ENCODE measurements at places on chromosomes 5 and 9.

DNA sequence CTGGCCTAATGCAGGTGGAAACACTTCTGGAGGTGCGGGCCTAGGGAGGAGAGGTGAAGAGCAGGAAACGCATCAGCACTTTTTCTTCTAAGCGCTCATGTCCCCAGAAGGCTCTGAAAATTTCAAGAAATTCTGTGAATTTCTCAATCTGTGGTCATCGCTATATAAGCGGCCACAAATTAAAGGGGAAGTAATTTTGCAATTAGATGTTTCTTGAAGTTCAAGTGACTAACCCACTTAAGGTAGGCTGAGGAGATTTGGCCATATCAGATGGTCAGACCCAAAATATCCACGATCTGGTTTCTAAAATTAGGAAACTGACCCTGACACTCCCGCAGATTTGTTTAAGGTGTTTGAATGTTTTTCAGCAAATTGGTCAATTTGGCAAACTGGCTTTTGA lies 16.6 kb upstream of the HMGCR start:
- no peak for DNase-seq

GRCh38 chr5:150404941-150405816 lies 7.5 kb downstream of the CD74 start:
- DNase-seq: no peak

DNA sequence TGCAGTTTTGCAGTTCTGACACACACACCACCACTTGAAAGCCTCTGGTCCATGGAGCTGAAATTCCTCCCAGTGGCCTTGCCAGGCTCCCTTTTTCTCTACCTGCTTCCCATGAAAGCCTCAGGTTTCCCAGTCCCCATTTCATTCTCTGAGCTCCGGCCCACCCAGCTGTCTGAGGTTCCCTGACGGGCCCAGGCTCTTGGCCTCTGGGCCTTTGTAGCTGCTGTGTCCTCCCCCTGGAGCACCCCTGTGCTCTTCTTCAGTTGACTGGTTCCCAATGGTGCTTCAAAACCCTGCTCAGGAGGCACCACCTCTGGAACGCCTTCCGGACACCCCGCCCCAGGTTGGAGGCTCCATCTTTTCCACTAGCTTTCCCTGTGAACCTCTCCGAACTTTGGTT lies 155.9 kb upstream of the SHB start:
- DNase-seq: no peak

- no peak for DNase-seq
These were observed 1.1 kb downstream of the PDCD1LG2 start for GRCh38 chr9:5511476-5511875.

DNA sequence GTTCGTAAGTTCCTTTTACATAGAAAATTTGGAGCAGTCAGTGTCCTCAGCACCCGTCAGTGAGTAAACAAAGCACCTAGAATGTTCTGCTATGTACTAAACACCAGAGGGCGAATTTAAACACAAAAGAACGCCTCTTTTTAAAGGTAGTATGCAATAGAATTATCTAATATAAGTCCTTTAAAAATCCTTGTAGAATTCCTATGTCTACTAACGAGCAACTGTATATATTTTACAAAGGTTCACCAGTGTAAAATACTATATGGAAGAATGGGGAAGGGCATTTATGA lies 499 bp upstream of the TMEM232 start:
- no peak for DNase-seq

- DNase-seq: no peak
These were observed 44.4 kb downstream of the CAST start for GRCh38 chr5:96706433-96707111.

- no peak for DNase-seq
These were observed 277.2 kb downstream of the ARHGEF28 start for GRCh38 chr5:73903169-73903568.

DNA sequence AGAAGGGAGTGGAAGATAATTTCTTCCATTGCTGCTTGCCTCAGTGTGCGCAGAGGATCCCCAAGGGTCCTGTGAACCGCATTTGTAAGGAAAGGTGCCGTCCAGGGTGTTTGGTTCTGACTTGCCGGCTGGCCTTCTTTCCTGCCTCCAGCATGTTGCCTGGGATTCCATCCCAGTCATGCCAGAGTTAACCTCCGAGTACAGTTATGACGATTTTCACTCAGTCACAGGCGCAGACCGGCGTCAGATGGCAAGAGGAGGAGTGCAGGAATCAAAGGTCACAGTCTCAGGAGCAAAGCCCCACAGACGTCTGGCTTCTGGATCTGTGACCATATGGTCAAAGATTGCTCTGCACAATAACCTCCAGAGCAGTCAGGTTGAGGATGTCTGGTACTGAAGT lies 5.9 kb upstream of the GADD45G start:
- no peak for DNase-seq

DNA sequence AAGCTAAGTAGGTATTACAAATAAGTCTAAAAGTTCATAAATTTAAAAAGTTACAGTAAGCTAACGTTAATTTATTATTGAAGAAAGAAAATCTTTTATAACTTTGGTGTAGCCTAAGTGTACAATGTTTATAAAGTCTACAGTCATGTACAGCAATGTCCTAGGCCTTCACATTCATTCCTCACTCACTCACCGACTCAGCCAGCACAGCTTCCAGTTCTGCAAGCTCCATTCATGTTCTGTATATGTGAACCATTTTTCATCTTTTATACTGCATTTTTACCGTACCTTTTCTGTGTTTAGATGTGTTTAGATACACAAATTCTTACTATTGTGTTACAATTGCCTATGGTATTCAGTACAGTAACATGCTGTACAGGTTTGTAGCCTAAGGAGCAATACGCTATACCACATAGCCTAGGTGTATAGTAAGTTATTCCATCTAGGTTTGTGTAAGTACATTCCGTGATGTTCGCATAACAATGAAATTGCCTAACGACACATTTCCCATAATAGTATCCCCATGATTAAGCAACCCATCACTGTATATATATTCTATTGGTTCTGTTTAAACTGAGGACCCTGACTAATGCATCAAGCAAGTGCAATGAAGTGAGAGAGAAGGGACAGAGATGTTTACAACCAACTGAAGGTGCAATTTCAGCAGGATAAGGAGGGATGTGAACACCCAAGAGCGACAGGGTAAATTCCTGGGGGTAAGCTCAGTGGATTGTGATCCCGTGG lies 88.9 kb upstream of the TRIO start:
- DNase-seq: no peak

- no peak for DNase-seq
These were observed 30.4 kb downstream of the PWWP2A start for GRCh38 chr5:160088805-160089204.

DNA sequence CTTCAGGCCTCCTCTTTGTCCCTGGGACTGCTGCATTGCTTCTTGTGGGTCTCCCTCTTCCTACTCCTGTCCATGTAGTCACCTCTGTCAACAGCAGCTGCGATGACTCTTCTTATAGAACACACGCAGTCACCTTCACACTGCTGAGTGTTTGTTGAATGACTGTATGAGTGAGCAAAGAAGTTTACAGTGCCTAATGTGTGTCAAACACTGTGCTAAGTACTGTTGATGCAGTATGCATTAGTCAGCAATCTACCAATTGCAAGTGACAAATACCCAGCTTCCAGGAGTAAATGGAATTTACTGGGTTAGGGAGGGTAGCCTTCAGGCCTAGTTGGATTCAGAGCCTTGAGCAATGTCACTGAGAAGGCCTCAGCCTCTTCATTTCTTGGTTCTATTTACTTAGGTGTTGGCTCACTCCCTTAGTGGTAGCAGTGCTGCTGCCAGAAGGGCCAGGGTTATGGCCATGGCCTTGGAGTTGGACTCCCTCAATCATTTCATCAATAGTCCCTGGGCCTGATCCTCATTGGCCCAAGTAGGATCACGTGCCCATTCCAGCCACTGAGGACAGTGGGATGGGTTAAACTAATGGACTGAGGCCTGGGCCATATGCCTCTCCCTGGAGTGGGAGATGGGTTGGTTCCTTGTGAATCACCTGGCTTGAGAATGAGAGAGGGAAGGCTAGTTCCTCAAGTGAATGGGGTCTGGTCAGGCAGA lies 93.5 kb downstream of the RGS3 start:
- no peak for DNase-seq

DNA sequence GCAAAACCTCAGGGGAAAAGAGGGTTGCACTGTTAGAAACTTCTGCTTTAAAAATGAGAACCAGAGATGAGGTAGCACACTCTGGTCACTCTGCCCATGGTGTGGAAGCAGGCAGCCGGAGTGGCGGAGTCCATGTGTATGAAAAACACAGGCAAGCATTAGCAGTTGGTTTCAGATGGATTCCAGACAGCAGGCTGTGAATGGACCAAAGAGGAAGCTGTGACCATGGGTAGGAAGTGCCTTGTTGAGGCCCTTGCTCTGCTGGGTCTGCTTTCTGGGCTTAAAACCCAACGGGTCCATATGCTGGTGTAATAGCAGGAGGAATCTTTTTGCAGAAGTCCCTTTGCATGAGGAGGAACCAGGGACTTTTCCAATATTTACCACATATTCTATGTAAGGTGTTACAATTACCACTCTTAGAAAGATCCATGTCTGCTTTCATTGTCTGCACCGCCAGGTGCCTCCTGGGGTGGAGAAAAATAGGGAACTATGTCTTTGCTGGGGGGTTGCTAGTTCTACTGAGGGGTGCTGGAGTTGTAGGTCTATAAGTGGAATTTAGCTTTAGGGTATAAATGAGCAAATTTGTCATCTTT lies 77.0 kb downstream of the ANKRD55 start:
- DNase-seq: no peak

DNA sequence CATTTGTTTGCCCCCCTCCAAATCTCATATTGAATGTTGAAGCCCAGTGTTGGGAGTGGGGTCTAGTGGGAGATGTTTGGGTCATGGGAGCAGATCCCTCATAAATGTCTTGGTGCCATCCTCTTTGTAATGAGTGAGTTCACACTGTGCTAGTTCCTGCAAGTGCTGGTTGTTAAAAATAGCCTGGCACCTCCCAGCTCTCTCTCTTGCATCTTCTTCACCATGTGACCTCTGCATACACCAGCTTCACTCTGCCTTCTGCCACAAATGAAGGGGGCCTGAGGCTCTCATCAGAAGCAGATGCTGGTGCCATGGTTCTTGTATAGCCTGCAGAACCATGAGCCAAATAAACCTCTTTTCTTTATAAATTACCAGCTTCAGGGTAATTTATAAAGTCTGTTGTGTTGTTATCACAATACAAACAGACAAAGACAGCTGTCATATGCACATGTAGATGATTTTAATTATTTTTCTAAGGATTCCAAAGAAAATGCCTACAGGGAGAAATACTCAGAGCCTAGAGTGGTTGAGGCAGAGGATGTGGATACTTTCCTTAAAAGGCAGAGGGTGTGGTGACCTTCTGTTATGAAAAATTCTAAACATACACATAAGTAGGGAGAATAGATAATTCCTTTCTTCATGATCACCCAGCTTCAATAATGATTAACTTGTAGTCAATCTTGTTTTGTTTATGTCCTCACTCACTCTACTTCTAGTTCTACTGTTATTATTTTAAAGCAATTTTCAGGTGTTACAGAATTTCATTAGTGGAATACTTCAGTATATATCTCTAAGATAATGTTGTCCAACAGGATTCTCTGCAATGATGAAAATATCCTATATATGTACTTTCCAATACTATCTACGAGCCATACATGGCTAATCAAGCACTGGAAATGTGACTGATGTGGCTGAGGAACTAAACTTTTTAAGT lies 75.1 kb upstream of the RANBP6 start:
- no peak for DNase-seq

DNA sequence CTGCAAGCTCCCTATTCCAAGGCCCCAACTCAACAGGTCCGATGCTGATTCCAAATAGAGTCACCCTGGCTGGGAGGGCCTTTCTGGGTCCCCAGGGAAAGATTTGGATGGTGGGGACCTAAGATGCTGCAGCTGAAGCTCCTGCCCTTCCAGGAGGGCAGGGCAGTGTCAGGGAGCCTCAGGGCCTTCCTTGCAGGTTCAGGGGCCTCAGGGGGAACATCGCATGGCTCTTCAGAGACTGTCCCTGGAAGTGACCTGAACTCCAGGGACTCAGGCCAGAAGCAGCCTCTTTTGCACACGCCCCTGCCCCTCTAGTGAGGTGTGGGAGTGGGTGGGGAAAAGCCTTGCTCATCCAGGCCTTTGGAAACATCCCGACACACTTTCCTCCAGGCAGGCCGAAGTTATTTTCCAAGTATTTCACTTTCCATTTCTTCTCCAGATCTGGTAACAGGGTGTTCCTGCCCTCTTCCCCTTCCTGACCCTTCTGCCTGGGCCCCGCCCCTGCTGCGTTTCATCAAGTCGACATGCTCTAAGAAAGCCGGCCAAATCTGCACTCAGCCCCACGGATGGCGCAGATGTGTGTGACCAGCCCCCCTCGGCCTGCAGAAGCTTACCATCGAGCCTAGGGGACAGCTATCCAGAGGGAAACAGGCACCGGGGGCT lies 159.5 kb downstream of the FGF18 start:
- no peak for DNase-seq

DNA sequence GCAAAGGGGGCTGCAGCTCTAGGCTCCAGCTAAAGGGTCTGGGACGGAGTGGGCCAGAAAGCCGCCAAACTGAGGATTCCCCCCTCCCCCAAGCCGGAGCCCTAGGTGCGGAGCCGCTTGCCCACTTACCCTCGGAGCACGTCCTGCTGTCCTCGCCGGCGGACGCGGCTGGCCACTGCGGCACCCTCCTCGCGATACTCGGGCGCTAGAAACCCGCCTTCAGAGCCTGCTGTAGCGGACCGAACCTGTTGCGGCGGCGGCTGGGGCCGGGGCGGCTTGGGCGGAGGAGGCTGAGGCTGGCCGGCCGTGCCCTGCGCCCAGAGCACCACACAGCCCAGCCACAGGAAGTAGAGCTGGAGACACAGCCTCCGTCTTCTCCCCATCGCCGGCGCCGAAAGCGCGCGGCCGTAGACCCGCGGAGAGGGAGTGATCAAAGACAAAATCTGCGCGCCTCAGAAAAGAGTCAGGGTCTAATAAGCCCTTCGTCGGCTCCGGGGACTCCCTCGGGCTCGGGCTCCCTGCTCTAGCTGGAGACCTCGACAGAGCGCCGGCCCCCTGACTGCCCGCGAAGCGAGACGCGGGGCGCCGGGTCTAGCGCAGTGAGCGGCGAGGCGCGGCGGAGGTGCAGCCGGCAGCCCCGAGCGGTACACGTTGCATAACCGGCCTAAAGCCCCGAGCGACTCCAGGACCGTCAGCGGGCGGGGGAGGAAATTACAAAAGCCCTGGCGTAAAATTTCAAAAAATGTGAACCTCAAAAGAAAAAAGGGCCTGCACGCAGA lies 635 bp downstream of the FBN2 start:
- no peak for DNase-seq

Measured in cortex of kidney (tissue), 1 donor.